ENCODE measurements at places on chromosomes 1 and 21.

GRCh38 chr1:37036667-37037053, 2.3 kb upstream of the GRIK3 start:
- no peak for DNase-seq

GRCh38 chr1:2300004-2300771, 72.1 kb downstream of the SKI start:
- peak; percentile 64 for DNase-seq

GRCh38 chr1:197178998-197179397, 32.5 kb upstream of the ASPM start:
- DNase-seq, result no peak

DNA sequence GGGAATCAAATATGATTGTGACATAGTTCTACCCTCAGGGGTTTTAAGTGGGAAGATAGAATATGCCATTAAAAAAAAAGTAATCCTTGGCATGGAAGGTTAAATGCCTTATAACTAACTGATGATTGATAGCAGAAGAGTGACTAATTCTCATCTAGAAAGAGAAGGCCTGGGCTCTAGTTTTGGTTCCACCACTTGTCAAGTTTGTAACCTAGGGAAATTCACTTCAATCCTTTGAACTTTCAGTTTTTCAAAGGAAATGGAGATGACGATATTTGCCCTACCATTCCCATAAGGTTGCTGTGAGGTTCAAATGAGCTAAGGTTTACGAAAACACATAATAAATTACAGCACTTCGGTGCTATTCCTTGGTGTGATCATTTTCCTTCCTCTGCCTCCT, 88.5 kb downstream of the GPR88 start:
- no peak for DNase-seq
